ENCODE measurements at places on chromosomes 12 and 14.

- no peak for DNase-seq
These were observed 42.2 kb downstream of the SMUG1 start for GRCh38 chr12:54146506-54147145.

GRCh38 chr14:79709573-79709972 is 501.7 kb downstream of the DIO2 start:
- no peak for DNase-seq

- no peak for DNase-seq
These were observed 347.8 kb downstream of the PRKD1 start for GRCh38 chr14:29579838-29580237.

- peak; percentile 50 for DNase-seq
These were observed 23.0 kb upstream of the EIF2B2 start for GRCh38 chr14:74979442-74980397.

DNA sequence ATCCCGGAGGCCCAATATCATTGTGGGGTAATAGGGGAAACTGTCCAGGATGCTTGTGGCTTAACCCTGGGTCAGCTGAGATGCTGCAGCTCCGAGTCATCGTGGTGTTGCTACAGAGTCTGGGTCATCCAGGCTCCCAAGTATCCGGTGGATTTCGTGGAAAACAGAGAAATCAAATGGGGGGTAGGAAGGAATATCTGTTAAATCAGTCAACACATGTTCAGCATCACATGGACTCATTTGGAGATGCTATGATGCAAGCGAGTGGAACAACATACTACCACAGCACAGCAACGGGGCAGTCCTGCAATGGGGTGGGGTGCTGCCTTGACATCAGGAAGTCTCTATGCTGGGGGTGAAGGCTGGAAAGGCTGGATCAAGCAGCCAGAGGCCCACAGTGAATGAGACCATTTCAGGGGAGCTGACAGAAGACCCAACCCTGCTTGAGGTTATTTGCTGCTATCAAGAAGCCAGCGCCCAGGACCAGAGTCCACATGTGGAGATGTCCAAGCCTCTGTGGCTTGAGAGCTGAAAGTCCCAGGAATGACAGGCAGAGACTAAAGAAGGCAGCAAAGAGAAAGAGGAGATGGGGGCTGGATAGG is 22.9 kb downstream of the VDR start:
- DNase-seq: peak; percentile 57

DNA sequence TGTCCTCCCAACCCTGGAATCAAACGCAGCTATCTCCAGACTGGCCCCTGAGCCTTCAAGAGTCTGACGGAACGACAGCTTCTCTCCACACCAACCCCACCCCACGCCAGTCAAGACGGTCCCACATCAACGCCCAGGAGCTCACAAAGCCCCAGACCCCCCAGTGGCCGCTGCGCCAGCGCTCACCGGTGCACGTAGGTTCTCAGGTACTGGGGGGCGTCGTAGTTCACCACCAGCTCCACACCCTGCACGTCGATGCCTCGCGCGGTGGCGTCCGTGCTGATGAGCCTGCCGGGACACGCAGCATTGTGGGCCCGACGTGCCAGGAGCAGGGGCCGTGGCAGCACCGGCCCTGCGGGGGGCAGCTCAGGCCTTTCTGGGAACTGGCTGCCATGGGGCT is 4.2 kb downstream of the DDX51 start:
- DNase-seq: no peak

- DNase-seq: no peak
These were observed 161.4 kb downstream of the TTC7B start for GRCh38 chr14:90654831-90655276.

DNA sequence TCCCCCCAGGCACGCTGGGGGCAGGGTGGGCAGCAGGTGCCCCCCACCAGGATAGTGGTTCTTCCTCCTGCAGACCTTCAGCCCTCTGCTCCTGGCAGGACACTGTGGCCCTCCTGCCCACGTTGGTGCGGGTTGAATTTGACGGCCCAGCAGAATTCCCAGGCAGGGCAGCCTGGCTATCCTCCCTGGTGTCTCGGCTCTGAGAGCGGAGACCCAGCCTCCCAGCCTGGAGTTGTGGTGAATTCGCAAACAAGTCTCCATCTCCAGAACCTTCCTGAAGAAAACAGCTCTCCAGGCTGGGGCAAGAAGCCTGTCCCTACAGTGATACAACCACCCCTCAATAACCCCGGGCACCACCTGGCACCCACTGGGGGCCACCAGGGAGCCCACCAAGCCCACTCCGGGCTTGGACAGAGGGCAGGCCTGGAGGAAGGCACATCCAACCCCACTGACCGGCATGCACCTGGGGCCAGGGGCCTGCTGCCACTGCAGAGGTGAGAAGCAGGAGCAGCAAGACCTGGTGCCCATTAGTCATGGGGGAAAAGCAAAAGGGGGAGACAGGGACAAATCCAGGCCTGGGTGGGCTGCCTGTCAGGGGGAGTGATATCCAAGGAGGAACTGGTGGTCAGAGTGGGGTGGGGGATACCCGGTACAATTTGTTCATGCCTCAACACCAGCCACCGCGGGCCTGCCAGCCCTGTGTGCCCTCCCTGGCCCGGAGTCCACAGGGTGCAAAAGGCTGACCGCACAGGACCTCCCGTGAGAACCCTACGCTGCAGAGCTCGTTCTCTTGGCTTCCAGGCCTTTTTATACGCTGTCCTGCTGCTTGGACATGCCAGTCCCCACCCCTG is 3.6 kb downstream of the ANKRD9 start:
- DNase-seq: no peak

GRCh38 chr12:79236920-79237319 is 372.3 kb downstream of the SYT1 start:
- DNase-seq: no peak

GRCh38 chr14:31207755-31208545 is at the start of gene HECTD1:
Gene HECTD1, minus strand, starts transcription at chr14:31207793. Its CDS starts 1,857 bp downstream, at chr14:31205936.
- DNase-seq: peak; percentile 86

- DNase-seq: no peak
These were observed 140.1 kb downstream of the SYNE2 start for GRCh38 chr14:63992858-63993257.

- DNase-seq: peak; percentile 24
These were observed 140.0 kb downstream of the DAD1 start for GRCh38 chr14:22448905-22449599.

- no peak for DNase-seq
These were observed 9.2 kb upstream of the CCDC197 start for GRCh38 chr14:93987815-93988476.

DNA sequence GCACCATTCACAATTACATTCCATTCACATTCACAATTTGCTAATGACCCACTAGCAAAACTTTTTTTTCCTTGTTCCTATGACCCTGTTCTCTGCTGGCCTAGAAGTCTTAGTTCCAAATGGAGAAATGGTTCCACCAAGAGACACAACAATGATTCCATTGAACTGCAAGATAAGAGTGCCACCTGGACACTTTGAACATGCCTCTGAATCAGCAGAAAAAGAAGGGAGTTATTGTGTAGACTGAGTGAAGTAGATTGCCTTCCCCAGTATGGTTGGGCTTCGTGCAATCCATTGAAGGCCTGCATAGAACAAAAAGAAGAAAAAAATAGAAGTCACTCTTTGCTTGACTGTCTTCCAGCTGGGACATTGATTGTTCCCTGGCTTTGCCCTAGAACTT is 133.8 kb upstream of the PMCH start:
- no peak for DNase-seq

DNA sequence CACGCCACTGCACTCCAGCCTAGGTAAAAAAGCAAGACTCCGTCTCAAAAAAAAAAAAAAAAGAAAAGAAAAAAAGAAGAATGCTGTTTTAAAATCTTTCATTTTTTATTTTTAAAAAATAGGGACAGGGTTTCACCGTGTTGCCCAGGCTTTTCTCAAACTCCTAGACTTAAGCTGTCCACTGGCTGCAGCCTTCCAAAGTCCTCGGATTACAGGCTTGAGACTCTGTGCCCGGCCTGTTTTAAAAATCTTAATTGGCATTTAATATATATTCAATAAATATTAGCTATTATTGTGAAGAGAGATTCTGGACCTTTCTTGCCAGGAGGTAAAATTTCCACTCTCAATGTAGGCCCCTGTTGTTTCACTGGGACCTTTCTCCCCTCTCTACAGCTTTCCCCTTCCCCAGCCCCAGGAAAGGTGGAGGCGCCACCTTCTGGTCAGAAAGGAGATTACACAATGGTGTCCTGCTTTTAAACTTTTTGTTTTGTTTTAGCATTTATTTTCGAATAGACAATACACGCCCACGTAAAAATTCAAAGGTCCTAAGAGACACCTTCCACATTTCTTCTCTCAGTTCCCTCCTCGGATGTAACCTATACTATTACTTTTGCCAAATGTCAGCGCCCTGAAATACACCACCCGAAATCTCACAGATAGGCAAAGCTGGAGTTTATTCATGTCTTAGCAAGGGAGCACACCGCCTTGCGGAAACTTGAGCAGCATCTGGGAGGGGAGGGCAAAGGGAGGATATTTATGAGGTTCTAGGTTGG is 23.8 kb upstream of the PHC1 start:
- no peak for DNase-seq

- DNase-seq: no peak
These were observed 525.6 kb downstream of the FLRT2 start for GRCh38 chr14:86055512-86056075.
